Amniotic epithelial cell (primary cell): ENCODE measurements at places on chromosomes 7 and 10.

DNA sequence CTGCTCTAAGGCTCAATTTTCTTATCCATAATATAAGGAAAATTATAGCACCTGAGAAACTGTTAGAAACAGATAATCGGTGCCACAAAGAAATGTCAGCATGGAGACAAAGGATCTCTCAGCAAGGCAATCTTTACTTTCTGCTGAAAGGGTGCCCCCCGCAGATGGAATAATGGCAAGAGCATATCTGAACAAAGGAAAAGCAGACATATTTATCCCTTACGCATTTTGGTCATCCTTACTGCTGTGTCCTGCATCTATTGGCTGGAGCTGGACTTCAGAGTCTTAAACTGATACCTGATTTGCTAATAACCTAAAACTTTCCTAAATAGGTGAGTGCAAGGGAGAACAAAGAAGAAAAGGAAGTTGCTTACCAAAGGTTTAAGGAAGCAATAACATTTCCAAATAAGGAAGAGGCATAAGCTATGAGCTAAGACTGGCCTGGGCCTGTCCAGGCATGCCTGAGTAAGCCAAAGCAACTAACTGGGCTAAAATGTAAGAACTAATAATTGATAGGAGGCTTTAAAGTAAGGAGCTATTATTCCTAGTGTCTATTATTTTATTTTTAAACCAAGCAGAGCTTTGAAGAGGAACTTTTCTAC lies 39.6 kb upstream of the ELMO1 start:
- no peak for DNase-seq

GRCh38 chr10:128875956-128876736 lies 590.9 kb upstream of the MGMT start:
- no peak for DNase-seq

DNA sequence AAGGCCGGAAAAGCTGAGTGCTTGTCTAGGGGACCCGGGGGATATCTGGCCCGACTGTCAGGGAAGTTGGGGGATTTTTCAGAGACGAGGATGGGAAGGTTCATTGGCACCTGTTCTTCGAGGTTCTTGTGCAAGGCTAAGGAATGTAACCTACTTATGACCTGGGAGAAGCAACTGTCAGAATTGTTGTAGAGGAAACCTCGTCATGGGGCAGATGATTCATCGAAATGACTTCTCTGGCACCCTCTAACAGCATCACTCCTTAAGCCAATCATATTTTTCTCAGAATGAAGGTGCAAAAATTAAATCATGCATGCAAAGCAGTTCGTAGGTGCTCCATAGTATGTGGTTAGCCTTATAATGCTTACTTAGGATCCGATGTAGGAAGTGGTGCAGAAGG lies 58.6 kb downstream of the PLXDC2 start:
- peak; percentile 66 for DNase-seq

DNA sequence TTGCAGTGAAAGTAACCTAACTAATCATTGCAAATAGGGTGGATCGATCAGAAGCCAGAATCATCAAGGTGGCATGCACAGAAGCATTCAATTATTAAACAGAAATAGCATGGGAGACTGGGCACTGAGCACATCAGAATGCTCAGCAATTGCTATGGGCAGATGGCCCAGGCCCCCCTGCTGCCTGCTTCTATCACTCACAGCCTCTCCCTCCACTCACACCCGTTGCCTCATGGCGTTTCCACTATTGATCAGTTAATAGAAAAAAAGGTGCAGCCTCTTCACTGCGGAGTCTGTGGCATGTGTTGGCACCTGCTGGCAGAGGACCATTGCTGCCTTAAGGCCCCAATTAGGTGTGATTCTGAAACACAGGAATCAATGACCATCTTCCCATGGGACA lies 11.2 kb upstream of the HTR5A start:
- no peak for DNase-seq

GRCh38 chr7:158591944-158592343 lies 4.3 kb upstream of the PTPRN2 start:
- DNase-seq: no peak

- no peak for DNase-seq
Observed at GRCh38 chr7:16590424-16590823, 55.1 kb downstream of the ANKMY2 start.

- DNase-seq: peak; percentile 96
Observed at GRCh38 chr7:151680810-151681209, 161.1 kb upstream of the RHEB start.

- peak; percentile 46 for DNase-seq
Observed at GRCh38 chr10:7788639-7789286, 786 bp downstream of the ATP5F1C start.

DNA sequence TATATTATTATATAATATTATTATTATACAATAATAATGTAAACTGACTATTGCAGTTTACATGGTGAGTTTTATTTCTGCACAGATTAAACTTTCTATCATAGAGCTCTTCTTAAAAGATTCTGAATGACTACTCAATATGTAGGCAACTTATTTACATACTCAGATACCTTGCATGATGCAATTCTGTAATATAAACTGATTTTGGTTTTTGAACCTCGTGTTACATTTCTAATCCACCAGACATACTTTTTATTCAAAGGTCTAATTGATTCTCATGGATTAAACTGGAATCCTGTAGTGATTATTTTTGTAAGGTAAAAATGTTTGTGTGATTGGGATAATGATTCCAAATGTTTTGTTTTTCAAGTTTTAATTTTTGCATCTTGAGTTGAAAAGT lies 19.9 kb downstream of the SLC26A4 start:
- DNase-seq: no peak

DNA sequence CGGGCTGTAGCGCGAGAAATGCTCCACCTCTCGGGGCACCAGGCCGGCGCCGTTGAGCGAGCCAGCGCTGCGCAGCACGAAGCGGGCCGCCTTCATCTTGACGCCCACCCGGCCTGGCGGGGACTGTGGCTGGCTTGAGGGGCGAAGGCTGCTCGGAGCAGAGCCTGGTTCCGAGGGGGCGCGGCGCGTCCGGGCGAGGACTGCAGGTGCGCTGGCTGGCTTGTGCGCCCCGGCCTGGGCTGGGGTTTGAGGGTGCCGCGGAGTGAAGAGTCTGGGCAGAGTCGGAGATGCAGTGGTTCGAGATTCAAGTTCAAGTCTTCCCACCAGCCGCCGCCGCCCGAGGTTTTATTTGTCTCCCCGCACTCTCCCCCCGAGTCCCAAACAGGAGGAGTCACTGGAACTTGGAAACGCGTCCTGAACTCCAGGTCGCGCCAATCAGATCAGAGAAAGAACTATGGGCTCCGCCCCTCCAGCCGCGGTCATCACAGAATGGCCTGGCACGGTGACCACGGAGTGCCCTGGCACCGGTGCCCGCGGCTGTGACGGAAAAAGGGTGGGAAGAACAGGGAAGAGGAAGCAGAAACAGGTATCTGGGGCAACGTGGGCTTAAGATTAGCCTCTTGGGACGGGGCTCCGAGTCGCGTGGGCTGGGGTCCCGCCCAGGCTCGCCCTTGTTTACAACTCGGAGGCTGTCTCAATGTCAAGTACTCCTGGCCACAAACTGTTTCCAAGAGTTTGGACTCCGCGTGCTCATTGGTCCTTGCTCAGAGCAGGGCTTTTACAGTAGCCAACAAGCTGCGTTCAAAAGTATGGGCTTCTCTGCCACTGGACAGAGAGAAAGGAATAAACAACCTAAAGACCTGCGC lies at the start of gene PDK4:
TSS of gene PDK4 (minus strand) at position 319 of the 866 bp plus-strand sequence. CDS start at position 96, 223 bp downstream.
- DNase-seq: peak; percentile 86

GRCh38 chr7:55233001-55233400 lies 132.1 kb upstream of the LANCL2 start:
- DNase-seq: no peak
